HT-29 (cell line): ENCODE measurements at places on chromosomes 2 and 18. TPM values are rescaled to one million over a fixed set of nuclear protein-coding genes. Genes with fewer than 3 reads are reported as not detected.
A peak's percentile ranks its signal among the peaks of the same experiment; 100 is the strongest.

- no peak for DNase-seq
Observed at GRCh38 chr2:84799772-84800171, 81.1 kb downstream of the TRABD2A start.

AUP1 gene
- total RNA-seq, result 222 and 224 TPM in 2 replicates

TRABD2A gene
- 2.3 and 3.1 TPM in 2 replicates for total RNA-seq

GRCh38 chr2:234841321-234842015 is 110.3 kb upstream of the SH3BP4 start:
- peak; percentile 57 for DNase-seq

ASB18 gene
- total RNA-seq, result not detected in 2 replicates

GRCh38 chr2:154960802-154961583 is 262.5 kb downstream of the KCNJ3 start:
- no peak for DNase-seq

DNA sequence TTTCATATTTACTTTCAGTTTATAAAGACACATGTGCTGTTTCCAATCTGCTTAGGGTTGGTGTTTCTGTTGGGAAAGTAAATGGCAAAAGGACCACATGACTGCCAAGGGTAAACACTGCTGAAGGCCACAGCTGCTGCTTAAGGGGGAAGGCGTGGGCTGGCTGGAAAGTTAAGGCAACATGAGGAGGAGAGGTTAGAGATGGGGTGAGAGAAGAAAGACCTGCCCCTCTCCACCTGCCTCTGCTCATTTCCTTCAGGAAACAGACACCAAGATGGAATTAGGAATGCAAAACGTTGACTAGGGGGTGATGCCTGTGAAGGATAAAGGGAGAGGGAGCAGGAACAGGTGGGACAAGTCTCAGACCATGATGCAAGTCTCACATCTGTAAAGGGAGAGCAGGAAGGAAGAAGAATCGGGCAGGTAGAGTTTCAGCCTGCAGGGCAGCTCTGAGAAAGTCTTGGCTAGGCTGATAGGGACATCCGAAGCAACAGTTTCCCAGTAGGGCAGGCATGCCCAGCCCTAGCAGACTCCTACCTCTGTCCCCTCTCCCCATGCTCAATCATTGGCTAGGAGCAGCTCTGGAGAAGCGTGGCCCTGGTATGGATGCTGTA is 86.0 kb downstream of the CDC42EP3 start:
- DNase-seq, result peak; percentile 38

DNA sequence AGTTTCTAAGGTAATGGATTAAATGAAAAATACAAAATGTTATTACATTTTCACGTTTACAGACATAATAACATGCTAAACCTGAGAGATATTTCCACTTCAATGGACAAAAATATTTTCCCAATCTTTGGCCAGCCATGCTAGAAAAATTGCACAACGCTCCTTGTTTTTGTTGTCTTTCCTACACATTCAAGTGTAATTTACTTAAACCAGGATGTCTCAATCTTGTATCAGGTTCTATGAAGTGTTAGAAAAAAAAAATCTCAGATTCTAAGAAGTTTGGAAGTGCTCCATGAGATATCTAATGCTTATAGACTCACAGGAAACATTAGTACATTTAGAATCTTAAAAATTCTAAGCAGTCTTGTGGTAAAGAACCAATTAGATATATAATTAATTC is 141.8 kb upstream of the SLC35G4 start:
- no peak for DNase-seq

DNA sequence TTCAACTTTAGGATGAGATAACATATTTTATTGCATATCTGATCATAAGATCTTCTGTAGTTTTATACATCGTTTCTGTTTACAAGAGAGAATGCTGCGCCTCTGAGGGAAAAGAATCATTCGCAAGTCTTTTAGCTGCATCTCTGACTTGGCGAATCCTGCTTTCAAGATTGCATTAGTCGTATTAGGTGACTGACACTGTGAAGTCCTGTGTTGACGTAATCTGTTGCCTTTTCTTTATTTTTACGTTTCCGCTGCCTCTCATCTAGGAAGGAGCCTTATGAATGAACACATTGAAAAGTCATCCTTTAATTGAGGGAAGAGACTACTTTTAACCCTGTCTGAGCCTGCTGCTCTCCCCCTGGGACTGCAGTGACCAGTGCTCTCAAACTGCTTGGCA is 101.5 kb downstream of the LDLRAD4 start:
- DNase-seq, result no peak
